ENCODE measurements at places on chromosomes 16 and 17. TPM values are rescaled to one million over a fixed set of nuclear protein-coding genes. Genes with fewer than 3 reads are reported as not detected.

Gene TBC1D28
- total RNA-seq: not detected

DNA sequence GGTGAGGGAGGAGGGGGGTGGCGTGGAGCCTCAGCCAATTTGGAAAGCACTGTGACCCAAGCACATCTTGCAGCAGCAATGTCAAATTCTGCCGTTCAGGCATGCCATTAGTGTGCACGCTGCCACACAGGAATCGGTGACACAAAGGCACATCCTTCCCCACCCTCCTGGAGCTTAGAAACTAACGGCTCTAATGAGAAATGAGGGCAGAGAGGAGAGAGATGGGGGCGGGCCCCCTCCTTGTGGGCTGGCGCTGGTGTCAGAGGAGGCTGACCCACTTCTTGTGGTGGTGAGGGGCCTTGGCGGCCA lies 94.8 kb downstream of the RTN4RL1 start:
- no peak for DNase-seq

Gene GGNBP2
- 76.4 TPM for total RNA-seq

GRCh38 chr17:41403404-41404023 lies 6.1 kb upstream of the KRT31 start:
- no peak for DNase-seq

Gene EVPLL
- total RNA-seq: 0.12 TPM

DNA sequence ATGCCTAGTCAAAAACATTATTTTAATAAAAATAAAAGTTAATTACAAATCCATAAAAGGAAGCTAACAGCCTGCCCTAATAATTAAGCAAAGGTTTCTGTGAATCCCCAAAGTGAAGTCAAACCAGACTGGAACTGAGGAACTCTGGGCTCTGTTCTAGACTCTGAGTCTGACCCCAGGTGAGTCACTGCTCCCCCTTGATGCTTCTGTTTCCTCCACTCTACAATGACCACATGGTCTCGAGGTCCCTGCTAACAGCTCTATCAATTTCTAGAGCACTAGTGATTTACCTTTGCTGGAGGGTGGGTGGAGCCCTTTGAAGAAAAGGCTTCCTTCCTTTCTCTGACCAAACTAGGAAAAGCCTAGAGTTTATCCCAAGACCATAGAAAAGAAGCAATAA lies 32.4 kb downstream of the XPO6 start:
- no peak for DNase-seq

GRCh38 chr16:22052980-22053379 lies 39.4 kb upstream of the VWA3A start:
- DNase-seq: no peak

DNA sequence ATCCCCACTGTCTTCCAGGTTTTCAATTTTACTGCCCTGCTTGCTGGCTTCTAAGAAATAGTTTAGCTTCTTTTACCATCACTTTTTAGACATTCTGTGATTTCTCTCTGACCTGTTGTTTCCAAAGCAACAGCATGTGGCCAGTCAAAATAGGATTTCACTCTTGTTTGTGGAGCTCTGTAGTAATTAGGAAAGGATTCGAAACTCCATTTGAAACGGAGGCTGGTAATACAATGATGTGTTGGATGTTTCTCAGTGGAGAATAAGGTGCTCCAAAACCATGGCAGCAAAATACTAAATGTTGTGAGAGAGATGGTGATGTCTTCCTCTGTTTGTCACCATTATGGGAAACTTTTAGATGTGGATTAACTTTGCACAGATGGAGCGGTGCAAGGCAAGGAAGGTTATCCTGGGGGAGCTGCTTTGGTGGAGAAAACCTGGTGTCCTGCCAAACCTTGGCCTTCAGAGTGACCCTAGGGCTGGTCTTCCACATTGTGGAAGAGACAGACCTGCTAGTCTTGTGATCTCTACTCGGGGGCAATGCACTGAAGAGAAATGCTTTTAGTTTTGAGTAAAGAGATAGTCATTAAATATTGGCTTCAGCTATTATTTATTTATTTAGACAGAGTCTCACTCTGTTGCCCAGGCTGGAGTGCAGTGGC lies 79.4 kb downstream of the PRKCA start:
- DNase-seq: no peak

DNA sequence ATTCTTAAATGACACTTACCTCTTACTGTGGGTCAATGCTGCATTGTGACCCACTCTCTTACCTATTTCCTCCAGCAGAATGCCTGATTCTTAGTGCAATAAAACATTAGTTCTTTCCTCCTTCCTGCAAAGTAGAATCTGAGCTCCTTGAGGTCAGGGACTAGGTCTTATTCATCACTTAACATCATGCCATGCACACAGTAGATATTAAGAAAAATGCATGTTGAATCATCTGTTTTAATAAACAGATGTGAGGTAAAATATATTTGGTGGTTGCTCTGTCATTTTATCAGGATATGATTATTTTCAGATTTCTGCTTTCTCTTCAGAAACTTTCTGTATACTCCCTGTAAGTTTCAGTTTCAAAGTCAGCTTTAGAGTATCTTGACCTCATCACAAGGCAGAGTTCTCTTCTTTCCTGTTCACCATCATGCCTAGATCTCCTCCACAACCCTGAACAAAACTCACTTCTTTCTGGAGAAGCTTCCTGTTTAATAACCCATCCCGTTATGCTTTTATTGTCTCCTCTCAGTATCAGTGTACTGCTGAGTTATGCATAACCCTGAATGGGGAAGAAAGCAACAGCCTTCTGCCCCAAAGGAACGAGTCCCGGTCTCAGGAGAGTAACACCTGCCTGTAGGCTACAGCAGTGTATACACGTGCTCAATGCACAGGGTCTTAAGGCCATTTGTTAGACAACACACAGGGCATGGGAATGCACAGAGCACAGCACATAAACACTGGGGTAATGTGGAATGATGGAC lies 30.3 kb upstream of the SUPT4H1 start:
- no peak for DNase-seq

Gene IRX5
- total RNA-seq: not detected

- DNase-seq: no peak
Observed at GRCh38 chr16:57544124-57544653, 1.7 kb downstream of the ADGRG5 start.

DNA sequence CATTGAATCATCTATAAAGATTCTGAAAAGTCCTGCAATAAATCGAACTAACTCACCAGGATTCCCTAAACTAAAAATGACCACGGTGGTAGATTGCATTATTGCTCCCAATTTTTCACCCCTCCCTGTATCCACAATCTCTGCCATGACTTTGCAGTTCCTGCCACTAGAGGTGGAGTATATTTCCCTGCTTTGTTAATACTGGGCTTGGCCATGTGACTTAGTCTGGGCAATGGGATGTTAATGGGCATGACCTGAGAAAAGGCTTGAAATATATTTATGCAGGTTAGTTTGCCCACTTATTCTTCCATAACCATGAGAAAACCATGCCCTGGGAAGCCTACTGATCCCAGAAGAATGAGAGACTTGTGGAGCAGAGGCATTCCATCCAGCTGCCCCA lies 59.1 kb downstream of the NOG start:
- DNase-seq: no peak

- DNase-seq: no peak
Observed at GRCh38 chr17:35286120-35286781, 43.4 kb downstream of the SLFN5 start.

Gene BCKDK
- total RNA-seq: 36.3 TPM

- DNase-seq: peak; percentile 44
Observed at GRCh38 chr16:17173281-17173680, 297.5 kb downstream of the XYLT1 start.

GRCh38 chr16:24977678-24978075 lies 37.5 kb downstream of the ARHGAP17 start:
- DNase-seq: no peak

Gene ZNF469
- total RNA-seq: 0.70 TPM

Gene SCARF1
- 10.1 TPM for total RNA-seq

Gene ETV4
- total RNA-seq: 0.89 TPM

DNA sequence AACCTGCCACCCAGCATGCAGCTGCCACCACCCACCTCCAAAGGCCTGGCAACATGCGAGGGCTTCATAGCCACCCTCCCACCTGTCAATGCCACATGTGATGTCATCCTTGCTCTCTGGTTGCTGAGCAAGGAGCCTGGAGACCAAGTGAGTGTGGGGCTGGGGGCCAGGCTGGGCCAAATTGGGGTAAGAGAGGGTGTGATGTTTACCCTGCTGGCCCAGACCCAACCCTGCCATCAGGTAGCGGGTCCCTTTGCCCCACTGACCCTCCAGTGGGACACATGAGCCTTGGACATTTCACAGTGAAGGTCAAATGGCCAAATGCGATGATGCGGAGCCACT lies 8.9 kb downstream of the ALOX15B start:
- no peak for DNase-seq

DNA sequence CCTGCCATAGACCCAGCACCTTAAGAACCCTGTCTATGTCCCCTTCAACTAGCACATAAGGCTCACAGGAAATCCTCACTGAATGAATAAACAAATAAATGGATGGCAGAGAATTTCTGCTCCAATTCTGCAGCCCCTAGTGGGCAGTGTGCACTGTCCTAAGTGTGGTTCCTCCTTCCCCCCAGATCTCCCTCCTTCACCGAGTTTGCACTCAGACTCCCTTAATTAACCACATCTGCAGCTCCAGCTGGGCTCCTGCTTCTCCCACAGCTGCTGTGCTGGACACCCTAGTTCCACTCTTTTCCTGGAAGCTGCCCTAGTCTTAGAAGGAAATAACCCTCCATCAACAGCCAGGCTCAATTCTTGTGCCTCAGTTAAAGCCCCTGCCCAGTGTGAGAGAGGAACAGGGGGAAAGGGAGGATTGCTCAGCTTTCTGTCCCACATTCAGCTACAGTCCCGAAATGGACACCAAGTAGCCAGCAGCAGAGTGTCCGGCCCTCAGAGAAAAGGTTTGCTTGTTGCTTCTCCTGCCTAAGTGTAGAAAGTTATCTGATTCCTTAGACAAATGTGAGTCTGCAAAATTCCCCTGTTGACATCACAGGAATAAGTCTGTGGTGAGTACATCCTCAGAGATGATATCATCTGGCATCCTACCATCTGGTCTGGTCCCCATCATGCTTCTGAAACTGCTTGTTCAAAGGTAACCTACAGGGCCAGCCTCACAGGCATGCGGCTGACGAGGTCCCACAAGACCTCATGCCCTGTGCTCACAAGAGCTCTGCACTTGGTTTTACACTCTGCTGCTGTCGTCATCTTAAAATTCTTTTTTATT lies 12.3 kb downstream of the LRRC3C start:
- no peak for DNase-seq

GRCh38 chr17:73030501-73030921 lies 62.0 kb downstream of the SLC39A11 start:
- no peak for DNase-seq

Gene PLEKHH3
- total RNA-seq: 15.0 TPM

Gene CACNG3
- total RNA-seq: not detected

DNA sequence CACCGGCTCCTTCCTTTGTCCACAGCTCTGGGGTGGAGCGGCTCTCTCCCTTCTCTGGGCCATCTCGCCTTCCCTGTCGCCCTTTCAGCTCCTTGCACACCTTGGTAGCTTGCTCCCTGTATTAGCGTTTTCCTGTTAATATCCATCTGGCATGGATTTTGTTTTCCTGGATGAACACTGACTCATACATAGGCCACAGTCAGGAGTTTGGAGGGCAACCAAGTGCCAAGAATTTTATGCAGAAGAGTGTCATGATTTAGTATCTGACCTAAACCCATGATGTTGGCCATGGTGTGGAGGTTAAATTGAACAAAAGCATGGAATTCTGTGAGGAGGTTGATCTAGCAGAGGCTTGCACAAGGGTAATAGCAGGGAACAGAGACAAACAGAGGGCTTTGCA lies 180.9 kb downstream of the AIPL1 start:
- no peak for DNase-seq

- no peak for DNase-seq
Observed at GRCh38 chr16:86353148-86353547, 157.2 kb upstream of the FOXF1 start.

Gene PRR29
- total RNA-seq: 0.22 TPM

GRCh38 chr16:73056921-73057290 lies 9.0 kb upstream of the ZFHX3 start:
- no peak for DNase-seq

Gene DNAH2
- 0.22 TPM for total RNA-seq

Gene BRIP1
- total RNA-seq: 1.9 TPM

DNA sequence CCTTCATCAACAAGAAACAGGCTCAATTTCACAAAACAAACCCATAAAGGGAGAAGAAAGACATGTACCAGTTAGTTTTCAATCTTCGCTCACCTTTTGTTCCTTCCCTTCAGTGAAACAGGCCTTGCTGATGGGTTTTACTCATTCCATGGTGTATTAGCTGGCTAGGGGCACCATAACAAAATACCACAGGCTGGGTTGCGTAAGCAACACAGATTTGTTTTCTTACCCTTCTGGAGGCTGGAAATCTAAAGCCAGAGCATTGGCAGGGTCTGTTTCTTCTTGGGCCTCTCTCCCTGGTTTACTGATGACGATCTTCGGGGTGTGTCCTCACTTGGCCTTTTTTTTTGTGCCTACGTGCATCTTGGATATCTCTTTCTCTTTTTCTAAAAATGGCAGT lies 383.4 kb upstream of the RBFOX1 start:
- DNase-seq: no peak

DNA sequence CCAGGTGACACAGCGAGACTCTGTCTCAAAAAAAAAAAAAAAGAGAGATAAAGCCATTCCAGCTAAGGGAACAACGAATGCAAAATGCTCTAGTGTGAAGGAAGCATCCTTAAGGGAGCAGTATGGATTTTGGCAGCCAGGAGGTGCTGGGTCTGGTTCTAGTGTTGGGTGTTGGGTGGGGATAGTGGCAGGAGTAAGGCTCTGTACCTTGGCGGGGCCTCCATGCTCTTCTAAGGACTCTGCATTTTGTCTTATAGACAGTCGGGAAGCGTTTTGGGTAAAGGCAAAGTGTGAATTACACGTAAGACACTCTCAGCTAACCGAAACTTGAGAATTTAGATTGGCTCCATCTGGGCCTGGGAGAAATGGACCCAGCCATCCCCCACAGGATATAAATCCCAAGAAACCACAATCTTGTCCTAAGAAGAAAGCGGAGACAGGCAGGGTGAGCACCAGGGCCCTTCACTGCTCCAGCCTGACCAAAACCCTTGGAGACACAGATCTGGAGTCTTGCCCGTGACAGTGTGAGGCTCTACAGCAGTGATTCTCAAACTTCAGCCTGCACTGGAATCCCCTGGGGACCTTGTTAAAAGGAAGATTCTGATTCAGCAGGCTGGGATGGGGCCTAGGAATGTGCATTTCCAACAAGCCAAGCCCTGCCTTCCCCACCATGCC lies 33.1 kb upstream of the PHB1 start:
- DNase-seq: no peak

DNA sequence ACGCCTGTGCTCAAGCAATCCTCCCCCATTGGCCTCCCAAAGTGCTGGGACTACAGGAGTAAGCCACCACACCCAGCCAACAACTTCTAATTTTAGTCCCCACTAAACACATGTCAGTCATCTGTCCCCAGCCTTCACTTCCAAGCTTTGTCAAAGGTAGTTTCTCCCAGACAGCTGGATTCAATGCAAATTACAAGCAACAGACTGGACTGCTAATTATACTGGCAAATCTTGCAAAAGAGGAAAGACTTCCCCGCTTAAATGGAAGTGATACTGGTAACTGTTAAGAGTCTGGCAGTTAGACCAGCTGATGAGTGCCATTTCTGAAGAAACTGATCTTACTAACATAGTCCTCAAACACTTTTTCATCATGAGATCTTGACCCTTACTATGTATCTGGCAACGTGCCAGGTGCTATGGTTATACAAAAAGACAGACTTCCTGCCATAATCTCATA lies 8.2 kb upstream of the GGA2 start:
- no peak for DNase-seq

- DNase-seq: peak; percentile 87
Observed at GRCh38 chr17:10114931-10115535, 83.4 kb downstream of the GAS7 start.

Gene SULT1A2
- 30.6 TPM for total RNA-seq

Measured in left colon (tissue), 2 donors.